NCI-H524 (cell line): ENCODE measurements at places on chromosomes 5 and 9.

GRCh38 chr5:166746506-166746905 lies 1544.9 kb upstream of the WWC1 start:
- no peak for DNase-seq

GRCh38 chr9:80076162-80076561 lies 504.4 kb downstream of the TLE4 start:
- DNase-seq, result no peak

GRCh38 chr5:61486476-61486875 lies 154.4 kb downstream of the ZSWIM6 start:
- DNase-seq, result no peak

DNA sequence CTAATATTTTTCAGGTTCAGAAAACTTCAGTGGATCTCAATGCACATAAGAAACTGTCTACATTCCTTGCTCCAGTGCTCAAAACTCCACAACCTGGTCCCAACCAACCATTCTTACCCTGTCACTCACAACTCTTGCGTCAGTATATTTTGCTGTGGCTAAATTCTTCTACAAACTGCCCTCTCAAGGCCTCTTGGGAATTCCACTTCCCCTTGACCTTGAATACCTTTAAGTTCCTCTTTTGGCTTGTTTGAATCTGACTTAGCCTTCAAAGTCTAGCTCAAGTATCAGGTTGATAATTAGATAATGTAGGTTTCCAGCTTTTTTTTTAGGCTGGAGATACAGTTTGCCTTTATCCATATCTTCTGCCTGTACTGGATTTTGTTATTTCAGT lies 128.3 kb downstream of the SLF1 start:
- no peak for DNase-seq

DNA sequence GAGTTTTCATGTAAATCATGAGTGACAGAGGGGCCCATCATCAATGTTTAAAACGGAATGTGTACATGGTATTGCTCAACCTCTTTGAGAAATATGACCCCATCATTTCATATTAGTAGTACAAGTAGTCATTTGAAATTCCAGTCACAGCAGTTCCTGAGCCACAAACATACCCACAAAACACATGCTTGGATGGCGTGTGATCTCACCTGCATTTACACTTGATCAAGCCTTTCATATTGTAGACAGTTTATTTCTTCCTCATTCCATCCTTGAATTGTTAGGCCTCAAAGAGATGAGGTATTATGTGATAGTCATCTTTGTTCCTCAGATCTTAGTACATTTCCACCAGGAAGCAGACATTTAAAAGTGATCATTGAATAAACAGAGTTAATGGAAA lies 96.8 kb upstream of the TAS2R1 start:
- no peak for DNase-seq

- DNase-seq, result no peak
These were observed 19.3 kb downstream of the SLC6A7 start for GRCh38 chr5:150209099-150209635.

- no peak for DNase-seq
These were observed 340.0 kb downstream of the GABRG2 start for GRCh38 chr5:162407614-162408013.

DNA sequence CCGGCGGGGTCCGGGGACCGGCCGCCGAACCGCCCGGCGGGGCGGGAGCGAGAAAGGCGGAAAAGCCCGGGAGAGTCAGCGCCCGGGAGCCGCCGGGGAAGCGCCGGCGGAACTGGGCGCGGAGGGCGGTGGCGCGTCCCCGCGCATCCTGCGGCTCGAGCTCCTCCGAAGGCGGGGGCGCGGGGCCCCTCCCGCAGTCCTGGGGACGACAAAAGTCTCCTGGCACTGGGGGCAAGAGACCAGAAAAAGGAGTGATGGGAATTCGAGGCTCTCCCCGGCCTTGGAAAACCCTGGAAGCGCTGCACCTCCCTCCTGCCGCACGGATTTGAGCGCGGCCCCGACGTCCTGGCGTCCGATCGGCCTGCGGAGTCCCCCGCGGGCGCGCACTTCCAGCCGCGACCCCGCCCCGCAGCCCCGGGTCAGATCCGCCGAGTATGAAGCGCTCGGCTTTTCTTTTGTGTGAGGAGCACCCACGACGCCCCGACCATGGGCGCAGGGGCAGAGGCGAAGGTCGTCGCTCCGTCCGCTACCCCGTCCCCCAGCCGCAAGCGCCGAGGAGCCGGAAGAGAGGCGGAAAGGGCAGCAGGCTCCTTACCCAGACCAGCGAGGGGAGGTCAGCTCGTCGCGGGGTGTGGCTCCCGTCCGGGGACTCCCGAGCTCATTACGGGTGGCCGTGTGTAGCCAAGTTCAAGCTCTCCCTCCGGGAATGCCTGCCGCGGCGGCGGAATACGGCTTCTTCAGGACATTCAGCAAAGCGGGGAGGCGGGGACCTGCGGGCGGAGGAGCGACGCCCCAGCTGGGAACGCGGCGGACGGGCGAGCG lies at the start of gene EPB41L4A:
EPB41L4A (minus strand) TSS at position 114 of the 822 bp plus-strand sequence. CDS start 238 bp downstream, outside the sequence.
- DNase-seq, result peak; percentile 49

DNA sequence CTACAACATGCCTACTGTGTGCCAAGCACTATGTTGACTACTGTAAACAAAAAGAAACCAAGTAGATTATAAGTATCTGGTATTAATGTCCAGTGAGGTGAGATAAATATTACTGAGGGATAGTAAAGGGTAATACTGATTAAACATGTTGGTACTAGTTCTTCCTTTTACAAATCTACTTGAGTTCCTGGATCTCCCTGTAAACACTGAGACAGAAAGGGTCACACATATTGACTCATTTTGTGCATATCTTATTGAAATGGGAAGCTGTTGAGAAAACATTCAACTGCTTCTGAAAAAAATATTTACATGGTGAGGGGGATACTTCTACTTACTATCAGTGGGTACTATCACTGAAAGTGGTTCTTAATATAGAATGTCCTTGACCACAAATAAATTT lies 24.3 kb downstream of the EFNA5 start:
- no peak for DNase-seq

- DNase-seq, result no peak
These were observed 15.7 kb upstream of the GSN start for GRCh38 chr9:121252104-121252851.

DNA sequence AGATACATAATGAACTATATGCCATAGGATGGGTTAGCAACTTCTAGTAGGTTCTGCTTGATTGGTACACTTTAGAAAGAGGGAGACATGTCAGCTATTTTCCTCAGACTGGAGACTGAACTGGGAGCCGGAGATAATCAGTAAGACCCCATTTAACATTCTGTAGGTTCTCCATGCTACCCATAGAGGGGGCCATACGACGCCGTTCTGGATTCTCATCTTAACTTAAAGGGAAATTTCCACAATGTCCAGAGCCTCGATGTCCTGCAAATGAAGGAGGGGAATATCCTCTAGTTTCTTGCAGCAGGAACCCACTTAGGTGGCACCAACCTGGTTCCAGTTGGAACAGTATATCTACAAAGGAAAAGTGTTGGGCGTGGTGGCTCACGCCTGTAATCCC lies 22.3 kb upstream of the NPM1 start:
- no peak for DNase-seq

DNA sequence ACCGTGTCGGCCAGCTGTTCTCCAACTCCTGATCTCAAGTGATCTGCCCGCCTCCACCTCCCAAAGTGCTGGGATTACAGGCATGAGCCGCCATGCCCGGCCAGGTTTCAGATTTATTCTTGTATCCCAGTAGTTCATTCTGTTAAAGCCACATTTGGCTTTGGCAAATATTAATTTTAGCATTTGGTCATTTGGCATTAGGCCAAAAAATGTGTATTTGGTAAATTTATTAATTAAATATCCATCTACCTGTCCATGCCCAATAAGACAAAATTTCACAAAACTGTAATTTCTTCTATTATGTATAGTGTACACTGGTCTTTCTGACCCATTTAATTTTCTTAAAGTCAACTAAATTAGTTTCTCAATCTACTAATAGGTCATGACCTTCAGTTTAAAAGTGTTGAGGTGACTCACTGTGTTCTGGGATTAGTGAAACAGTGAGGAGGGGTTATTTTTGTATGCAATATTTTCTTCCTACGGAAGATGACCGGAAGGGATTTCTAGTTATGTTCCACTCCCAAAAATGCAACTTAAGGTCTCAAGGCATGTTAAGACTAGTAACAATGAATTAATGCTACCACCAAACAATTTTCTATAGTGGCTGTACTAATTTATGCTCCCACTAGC lies 21.0 kb downstream of the OSTF1 start:
- no peak for DNase-seq

DNA sequence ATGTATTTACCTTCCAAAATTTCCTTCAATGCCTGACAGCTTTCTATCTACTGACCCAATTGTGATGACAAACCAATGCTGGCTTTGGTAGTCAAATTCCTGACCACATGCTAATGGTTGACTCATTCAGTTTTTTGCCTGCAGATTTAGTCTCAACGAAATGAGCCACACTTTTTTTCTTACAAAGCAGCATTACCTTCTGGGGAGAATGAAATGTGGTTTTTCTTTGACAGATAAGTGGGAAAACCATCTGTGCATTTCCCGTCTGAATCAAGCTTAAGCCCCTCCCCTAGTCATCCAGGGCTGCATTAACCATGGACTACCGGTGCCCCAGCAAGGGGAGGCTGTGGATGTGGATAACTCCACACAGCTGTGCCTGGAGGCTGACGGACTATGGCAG lies 99.6 kb upstream of the TAF11L2 start:
- DNase-seq, result peak; percentile 88

DNA sequence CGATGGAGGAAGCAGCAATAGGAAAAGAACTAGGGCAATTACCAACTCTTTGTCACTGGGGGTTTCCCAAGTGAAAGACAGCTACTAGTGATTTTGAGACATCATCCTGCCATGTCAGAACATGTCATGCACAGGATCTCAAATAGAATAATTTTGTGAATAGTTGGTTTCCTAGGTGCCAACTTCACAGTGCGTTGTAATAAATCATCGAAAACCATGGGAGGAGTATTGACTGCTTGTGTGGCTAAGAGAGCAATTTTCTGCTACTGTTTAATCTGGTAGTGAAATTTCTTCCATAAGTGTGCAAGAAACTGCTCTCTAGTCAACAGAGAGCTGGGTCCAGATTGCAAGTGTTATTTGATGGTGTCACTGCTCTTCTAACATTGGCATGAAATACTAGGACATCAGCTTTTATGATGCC lies 168.6 kb downstream of the NNT start:
- no peak for DNase-seq

GRCh38 chr9:91978740-91979414 lies 28.8 kb upstream of the ROR2 start:
- peak; percentile 11 for DNase-seq

- no peak for DNase-seq
These were observed 132.7 kb downstream of the PAPPA start for GRCh38 chr9:116286297-116286696.
